Motor neuron (in vitro differentiated cells): ENCODE measurements at places on chromosomes 7 and 10. TPM values are rescaled to one million over a fixed set of nuclear protein-coding genes. Genes with fewer than 3 reads are reported as not detected.

UFSP1 gene
- 3.2 and 5.3 TPM in 2 replicates for total RNA-seq

ANKRD61 gene
- 1.4 and 2.5 TPM in 2 replicates for total RNA-seq

MBLAC1 gene
- total RNA-seq, result 4.0 and 6.0 TPM in 2 replicates

MGAM2 gene
- total RNA-seq, result 0.18 and 0.69 TPM in 2 replicates

GLCCI1 gene
- total RNA-seq, result 9.6 and 14.6 TPM in 2 replicates

EIF4EBP2 gene
- 37.6 and 41.4 TPM in 2 replicates for total RNA-seq

IL6 gene
- total RNA-seq, result 1.0 TPM in 1 of 2 replicates, not detected in the other

SPDYE11 gene
- total RNA-seq, result 2.2 and 3.1 TPM in 2 replicates

HABP2 gene
- total RNA-seq, result 0.66 TPM in 1 of 2 replicates, not detected in the other

TMEM72 gene
- total RNA-seq, result 1.3 and 1.6 TPM in 2 replicates

CARD11 gene
- total RNA-seq, result 0.10 TPM in 1 of 2 replicates, not detected in the other

RTKN2 gene
- 0.69 and 0.81 TPM in 2 replicates for total RNA-seq

ERVW-1 gene
- 3.4 and 3.5 TPM in 2 replicates for total RNA-seq
